ENCODE measurements at places on chromosomes 2 and 18.
A peak's percentile ranks its signal among the peaks of the same experiment; 100 is the strongest.

GRCh38 chr2:158633261-158633660, 161.9 kb upstream of the DAPL1 start:
- no peak for DNase-seq

DNA sequence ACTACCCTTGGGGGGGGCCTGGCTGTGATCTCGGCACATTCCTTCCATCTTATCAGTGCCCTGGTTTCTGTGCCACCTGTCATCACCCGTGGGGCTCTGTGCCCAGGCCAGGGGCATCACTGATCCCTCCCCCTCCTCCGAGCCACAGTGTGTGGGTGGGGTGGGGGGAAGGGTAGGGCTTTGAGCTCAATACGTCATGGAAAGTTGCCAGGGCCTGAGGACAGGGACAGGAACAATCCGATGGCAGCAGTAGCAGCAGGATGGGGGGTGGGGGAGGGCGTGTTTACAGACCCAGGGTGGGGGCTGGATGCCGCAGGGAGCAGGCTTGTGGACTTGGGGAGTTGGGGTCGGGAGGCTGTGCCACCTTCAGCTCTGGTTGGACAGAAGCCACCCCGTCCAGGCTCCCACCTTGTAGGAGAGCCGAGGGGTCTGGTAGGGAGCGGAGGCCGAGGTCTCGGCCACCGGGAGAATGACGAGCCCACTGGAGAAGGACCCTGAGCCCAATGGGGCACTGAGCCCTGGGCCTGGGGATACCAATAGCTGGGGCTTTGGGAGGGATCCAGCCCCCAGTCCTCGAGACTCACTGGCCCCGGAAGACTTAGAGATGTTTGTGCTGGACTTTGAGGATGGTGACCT, 3.5 kb downstream of the SLC4A3 start:
- no peak for DNase-seq

- DNase-seq, result no peak
Observed at GRCh38 chr2:200376513-200377354, 70.2 kb downstream of the SPATS2L start.

- DNase-seq, result peak; percentile 25
Observed at GRCh38 chr2:61017556-61018317, at the start of the genes PEX13 and PUS10. TSS of gene PEX13 (plus strand) at chr2:61017720. CDS start at chr2:61017760, 40 bp downstream. TSS of gene PUS10 (minus strand) at chr2:61018255. CDS start at chr2:61011890, 6,365 bp downstream.

GRCh38 chr18:37869051-37869450, 303.5 kb upstream of the CELF4 start:
- DNase-seq, result no peak

DNA sequence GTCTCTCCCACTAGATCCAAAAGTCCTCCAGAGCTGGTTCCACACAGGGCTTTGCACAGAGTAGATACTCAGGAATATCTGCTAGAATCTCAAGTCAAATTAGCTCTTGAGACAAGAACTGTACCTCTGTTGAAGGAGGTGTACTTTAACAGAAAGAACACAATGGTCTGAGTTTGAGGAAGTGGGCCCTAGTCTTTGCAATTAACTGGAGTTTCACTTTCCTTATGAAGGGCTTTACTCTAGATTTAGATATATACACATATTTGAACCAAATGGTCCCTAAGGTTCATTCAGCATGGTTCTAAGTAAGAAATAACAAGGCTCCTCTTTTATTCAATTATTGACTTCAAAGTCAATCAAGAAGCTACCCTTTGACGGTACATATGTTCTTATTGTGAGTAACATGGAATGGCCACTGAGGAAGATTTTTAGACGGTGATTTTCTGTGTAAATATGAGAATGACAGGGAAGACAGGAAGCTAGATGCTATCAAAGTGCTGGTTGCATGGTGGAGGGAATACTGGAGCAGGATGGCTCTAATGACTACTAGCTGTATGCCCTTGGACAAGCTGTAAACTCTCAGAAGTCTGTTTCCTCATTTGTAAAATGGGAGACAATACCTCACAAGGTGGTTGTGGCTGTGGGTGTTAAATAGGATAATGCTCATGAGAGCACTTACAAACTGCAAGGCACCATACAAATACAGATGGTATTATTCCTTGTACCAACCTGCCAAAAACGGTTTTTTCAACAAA, 73.5 kb upstream of the SERTAD2 start:
- no peak for DNase-seq

DNA sequence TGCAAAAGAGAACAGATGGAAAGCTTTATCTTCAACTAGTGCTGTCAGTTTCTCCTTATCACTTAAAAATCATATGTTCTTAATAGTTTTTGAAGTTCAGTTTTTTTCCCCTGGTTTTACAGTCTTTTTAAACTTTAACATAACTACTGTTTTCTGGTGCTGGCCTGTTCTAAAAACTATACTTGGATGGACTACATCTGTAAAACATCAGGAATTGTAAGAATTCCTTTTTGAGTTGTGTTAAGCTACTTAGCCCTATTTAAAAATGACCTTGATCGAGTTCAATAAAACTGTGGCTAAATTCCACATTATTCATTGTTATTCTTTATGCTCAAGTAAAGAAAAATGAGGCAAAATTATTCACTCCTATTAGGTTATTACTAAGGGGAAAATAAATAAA, 397.7 kb downstream of the NUP35 start:
- DNase-seq, result no peak

GRCh38 chr18:45745817-45746461, 22.0 kb downstream of the SLC14A1 start:
- no peak for DNase-seq

DNA sequence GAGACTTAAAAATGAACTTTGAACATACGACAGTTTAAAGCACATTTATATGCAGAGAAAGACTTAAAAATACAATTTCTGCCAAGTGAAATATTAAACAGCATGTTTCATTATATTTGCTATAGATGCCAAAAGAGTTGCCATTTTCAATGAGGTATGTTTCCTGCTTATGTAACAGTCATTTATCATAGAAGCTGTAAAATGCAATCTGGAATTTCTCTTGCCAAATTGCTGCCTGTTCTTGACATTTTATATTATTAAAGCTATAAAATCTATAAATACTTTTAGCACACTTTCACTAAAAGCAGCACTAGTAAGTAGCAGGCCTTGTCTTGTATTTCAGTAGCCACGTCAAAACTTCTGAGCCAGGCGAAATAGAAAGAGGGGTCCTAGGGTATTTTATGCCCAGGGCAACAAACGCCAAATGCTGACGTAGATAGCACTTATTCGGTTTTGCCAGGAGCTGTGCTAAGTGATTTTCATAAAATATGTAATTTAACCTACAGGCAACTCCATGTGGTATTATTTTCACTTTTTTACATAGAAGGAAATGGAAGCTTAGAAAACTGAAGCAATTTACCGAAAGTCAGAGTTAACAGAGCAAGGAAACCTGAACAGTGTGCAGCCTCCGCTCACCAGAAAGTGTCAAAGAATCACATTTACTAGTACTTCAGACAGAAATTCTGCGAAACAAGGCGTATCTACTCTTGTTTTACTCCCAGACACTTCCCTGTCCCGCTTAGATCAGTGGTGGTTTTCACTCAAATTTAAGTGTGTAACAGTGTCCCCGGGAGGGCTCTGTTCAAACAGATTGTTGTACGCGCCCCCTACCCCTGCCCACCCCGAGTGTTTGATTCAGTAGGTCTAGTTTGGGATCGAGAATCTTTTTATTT, 1.2 kb upstream of the CYP20A1 start:
- no peak for DNase-seq

DNA sequence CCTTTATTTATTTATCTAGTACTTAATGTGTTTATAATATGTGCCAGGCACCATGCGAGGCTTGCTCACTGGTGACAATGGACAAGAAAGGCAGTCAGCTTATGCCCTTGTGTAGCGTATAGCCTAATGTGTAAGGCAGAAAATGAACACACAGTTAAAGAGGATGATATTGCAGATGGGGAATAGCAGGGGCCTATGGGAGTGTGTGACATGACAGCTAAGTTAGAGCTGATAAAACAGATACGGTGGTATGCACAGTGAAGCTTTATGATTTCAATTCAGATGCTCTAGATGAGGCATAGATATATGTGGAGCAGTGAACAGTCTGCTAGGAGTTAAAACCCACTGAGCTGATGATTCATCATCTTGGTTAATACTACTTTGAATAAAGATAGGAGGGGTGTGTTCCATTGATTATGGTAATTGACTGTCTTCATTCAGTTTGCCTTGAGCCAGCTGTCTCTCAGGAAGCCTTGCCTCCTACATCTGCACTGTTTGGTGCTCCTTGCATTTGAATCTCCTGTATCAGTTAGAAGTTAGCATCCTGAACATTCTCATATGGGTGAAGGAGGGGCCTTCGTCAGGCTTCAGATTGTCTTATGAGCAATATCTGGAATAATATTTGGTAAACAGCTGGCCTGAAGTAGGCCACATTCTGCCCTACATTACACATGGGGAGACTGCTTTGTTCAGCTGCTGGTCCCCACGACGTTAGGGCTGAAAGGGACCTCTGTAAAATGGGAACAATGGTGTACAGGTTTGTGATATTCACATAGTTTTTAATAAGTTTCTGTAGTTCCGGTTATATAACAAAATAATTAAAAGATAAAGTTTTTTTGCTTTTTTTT, 13.2 kb downstream of the MAP4K4 start:
- DNase-seq, result no peak

GRCh38 chr2:30436859-30437435, 10.1 kb upstream of the LCLAT1 start:
- DNase-seq, result no peak

DNA sequence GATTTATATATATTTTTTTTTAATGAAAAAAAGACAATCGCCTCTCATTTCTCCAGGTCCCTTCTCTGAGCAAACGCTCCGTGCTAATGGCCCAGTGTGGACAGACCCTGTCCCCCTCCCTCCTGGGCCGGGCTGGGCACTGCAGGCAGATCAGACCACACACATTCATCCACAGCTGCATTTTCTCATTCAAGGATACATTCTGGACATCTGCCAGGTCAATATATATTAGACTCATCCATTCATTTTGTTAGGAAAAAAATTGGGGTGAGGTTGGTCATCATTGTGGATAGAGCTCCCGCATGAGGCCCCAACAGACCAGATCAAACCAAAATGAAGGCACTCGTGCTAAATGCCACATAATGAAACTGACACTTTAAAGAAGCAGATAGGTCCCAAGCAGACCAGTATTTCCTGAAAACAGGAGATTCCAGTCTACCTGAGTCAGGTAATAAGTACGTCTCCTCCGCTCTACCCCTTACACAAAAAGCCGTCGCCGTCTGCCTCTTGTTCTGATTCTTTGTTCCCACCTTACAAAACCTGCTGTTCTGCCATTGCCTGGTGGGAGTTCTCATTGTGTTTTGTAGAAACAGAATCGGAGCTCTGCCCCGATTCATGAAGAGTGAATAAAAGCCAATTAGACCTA, 15.4 kb upstream of the OTOS start:
- no peak for DNase-seq

- no peak for DNase-seq
Observed at GRCh38 chr2:200961674-200962073, 1.8 kb downstream of the ORC2 start.

DNA sequence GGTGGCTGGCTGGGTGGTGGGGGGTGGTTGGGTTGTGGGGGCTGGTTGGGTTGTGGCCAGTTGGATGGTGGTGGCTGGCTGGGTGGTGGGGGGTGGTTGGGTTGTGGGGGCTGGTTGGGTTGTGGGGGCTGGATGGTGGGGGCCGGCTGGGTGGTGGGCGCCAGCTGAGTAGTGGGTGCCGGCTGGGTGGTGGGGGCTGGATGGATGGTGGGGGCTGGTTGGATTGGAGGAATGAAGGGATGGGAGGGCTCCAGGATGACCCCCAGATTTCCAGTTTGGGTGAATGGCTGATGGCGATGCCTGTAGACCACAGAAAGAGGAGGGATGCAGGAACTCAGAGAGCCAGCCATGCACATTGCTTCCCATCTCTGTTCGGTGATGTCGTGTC, 26.8 kb upstream of the GPR17 start:
- DNase-seq, result no peak

DNA sequence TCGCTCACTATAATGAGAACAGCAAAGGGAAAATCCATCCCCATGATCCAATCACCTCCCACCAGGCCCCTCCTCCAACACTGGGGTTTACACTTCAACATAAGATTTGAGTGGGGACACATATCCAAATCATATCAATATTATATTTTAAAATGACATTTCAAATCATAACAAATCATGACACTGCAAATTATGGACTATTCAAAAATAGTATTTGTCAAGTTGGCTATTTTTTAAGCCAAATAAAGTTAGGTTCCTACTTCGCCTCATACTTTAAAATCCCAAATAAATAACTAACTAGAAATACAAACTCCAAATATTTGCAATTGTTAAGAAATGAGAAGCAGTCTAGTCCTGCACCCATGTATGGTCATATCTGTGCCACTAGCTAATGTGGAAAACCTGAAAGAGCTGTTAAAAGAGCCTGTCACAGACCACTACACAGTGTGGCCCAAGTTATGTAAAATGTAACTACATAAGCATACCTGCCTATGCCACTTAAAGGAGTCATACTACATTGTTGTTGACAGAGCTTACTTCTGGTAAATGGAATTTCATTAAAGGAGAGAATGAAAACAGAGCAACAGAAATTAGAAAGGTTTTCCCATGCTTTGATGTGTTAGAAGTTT, 334.7 kb upstream of the GULP1 start:
- no peak for DNase-seq

DNA sequence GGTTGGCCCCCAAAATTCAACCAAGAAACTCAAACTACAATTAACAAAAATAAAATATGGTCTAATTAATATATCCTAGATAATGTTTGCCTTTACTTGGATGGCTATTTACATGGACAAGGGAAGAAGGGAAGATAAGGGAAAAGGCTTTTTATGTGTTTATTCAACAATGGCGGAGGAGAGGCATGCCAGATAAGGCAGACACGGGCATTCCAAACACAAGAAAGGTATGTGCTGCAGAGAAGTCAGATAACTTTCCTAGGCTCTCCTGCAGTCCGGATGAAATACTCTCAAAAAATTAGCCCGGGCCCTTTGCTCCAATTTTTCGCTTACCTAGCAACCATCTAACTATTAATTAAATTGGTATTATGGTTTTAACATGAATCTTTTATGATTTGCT, 5.1 kb upstream of the TTR start:
- no peak for DNase-seq

GRCh38 chr2:158746488-158746887, 48.6 kb upstream of the DAPL1 start:
- no peak for DNase-seq

DNA sequence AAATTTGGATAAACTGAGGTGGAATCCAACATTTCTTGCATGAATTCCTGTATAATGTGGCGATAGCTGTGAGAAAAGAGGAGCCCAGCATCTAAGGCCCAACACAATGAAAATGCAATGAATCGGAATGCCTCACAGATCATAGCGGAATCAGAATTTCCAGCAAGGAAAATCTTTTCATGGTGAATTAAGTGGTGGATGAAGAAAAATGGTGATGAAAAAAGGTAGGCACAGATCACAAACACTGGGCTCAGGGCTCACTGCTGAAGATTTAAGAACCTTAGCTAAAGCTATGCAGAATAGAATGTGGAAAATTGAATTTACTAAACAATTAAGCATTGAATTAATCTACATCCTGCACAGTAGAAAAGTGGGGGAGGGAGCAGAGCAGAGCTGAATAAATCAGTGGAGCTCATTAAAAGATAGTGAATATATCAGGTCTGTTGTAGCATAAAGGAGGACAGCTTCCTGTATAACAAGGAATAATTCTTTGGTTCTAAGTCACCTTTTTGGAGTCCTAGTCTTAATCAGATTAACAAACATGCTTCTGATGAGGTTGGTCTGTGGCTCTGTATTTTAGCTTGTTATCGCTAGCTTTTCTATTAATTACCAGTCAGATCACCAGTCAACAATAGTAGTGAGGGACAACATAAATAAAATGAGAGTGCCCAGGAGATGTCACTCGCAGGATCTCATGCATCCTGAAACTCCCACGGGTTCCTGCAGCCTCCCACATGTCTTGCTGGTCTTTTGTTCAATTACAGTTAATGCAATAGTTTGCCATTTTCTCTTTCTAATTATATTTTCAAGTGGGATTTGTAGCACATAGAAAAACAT, 27.0 kb downstream of the MEIS1 start:
- no peak for DNase-seq

GRCh38 chr2:67904566-67904965, 158.2 kb downstream of the C1D start:
- no peak for DNase-seq
